CD14-positive monocyte (primary cell): ENCODE measurements at places on chromosomes 3 and 15. TPM values are rescaled to one million over a fixed set of nuclear protein-coding genes. Genes with fewer than 3 reads are reported as not detected.

The REC114 gene
- not detected for polyA plus RNA-seq

The BFSP2 gene
- not detected in 2 replicates for polyA plus RNA-seq

The CEP97 gene
- polyA plus RNA-seq = 0.17 and 1.5 TPM in 2 replicates

DNA sequence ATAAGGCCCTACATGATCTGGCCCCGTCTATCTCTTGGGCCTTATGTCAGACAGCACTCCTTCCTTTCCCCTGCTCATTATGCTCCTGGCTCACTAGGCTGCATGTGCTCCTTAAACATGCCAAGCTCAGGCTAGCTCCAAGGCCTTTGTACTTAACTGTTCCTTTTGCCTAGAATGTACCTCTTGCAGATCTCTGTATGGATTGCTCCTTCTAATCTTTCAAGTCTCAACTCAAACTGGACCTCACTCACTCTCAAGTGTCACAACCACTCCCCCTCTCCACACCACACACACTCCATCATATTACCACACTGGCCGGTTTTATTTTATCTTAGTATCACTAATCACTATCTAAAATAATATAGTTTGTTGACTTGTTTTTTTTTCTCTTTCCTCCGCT is 36.4 kb downstream of the ZMAT3 start:
- no peak for DNase-seq
- peaks cover 5% of the 10 kb centered on the region for H3K36me3 ChIP-seq
- H3K4me3 ChIP-seq = no peak overlapping the region
- no peak overlapping the region for H3K27ac ChIP-seq
- no peaks in the 10 kb centered on the region for H3K27me3 ChIP-seq
- H3K4me1 ChIP-seq = no peaks in the 10 kb centered on the region

- H3K36me3 ChIP-seq = no peaks in the 10 kb centered on the region
- DNase-seq = no peak
- no peak overlapping the region for H3K27ac ChIP-seq
- no peaks in the 10 kb centered on the region for H3K4me1 ChIP-seq
- H3K4me3 ChIP-seq = no peak overlapping the region
- H3K27me3 ChIP-seq = no peaks in the 10 kb centered on the region
Observed at GRCh38 chr3:123423031-123423430, 25.9 kb downstream of the ADCY5 start.

DNA sequence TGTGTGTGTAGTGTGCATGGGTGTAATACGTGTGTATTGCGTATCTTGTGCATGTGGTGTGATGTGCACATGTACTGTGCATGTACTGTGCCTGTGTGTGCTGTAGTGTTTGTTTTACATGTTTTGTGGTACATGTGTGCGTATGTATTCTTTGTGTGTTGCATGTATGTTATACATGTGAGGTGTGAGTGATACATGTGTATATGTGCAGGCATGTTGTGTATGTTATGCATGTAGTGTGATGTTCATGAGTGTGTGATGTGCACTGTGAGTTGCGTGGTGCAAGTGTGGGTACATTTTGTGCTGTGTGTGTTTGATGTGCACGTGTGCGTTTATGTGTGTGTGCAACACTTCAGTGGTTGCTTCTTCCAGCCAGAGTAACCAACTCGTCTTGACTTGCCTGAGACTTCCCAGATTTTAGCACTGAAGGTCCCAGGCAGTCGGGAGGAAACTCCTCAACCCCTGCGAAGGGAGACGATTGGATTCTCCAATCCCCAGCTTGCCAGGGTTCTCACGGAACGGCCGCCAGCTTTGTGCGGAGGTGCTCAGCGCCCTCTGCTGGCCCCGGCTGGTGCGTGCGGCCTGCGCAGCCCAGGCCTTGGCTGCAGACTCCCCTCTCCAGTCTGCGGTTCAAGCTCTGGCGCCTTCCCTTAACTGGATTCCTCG is 3.6 kb downstream of the GALNT15 start:
- no peaks in the 10 kb centered on the region for H3K36me3 ChIP-seq
- no peaks in the 10 kb centered on the region for H3K27me3 ChIP-seq
- no peak overlapping the region for H3K27ac ChIP-seq
- peaks cover 14% of the 10 kb centered on the region for H3K4me1 ChIP-seq

DNA sequence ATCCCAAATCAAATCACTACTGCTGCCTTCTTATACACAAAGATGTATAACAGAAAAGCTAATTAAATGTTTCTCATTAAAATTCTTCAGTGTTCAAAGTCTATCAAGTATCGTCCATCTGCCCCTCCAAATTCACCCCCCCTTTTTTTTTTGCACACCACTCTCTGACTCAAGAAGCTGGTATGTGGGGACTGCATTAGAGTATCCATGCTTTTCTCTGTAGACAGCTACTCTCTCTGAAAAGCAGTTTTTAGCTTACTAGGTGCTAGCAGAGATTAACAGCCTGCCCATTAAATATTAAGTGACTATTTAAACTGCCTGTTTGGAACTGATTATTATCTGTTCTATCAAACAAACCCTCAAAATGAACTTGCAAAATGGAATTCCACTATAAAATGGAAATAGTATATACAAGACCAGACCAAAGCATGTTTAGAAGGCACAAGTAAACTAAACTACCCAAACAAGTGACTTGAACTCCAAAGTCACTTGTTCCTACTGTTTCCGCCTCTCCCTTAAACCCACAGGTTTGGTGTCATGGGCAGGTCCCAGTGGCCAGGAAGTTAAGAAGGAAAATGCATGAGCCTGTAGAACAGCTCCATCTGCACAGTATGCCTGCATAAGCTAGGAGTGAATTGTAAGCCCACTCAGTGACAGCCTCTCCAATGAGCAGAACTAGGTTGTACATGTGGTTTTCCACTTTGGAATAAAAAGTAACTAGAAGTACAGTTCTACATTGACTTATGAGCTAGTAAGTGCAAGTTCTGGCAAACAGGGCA is 32.5 kb downstream of the GBE1 start:
- no peaks in the 10 kb centered on the region for H3K27me3 ChIP-seq
- H3K36me3 ChIP-seq = no peaks in the 10 kb centered on the region
- no peak overlapping the region for H3K27ac ChIP-seq
- no peak for DNase-seq

- no peak overlapping the region for H3K4me3 ChIP-seq
- H3K27ac ChIP-seq = no peak overlapping the region
- H3K27me3 ChIP-seq = no peaks in the 10 kb centered on the region
Observed at GRCh38 chr15:74424901-74425528, 8.7 kb downstream of the SEMA7A start.

DNA sequence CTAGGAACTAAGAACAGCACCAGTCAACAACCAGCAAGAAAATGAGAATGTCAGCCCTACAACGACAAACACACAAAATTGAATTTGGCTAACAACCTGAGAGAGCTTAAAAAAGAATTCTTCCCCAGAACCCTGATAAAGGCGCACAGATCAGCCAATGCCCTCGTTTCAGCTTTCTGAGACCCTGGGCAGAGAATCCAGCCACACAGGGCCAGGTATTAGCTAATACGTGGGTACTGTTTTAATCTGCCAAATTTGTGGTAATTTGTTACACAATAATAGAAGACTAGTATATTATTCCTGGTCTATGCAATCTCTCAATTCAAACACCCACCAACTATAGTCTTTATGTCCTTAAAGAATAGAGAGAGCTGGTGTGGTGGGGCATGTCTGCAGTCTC is 291.6 kb upstream of the GADL1 start:
- H3K4me1 ChIP-seq = no peaks in the 10 kb centered on the region
- no peak overlapping the region for H3K27ac ChIP-seq
- no peaks in the 10 kb centered on the region for H3K36me3 ChIP-seq
- no peak for DNase-seq
- H3K27me3 ChIP-seq = no peaks in the 10 kb centered on the region
- no peak overlapping the region for H3K4me3 ChIP-seq

DNA sequence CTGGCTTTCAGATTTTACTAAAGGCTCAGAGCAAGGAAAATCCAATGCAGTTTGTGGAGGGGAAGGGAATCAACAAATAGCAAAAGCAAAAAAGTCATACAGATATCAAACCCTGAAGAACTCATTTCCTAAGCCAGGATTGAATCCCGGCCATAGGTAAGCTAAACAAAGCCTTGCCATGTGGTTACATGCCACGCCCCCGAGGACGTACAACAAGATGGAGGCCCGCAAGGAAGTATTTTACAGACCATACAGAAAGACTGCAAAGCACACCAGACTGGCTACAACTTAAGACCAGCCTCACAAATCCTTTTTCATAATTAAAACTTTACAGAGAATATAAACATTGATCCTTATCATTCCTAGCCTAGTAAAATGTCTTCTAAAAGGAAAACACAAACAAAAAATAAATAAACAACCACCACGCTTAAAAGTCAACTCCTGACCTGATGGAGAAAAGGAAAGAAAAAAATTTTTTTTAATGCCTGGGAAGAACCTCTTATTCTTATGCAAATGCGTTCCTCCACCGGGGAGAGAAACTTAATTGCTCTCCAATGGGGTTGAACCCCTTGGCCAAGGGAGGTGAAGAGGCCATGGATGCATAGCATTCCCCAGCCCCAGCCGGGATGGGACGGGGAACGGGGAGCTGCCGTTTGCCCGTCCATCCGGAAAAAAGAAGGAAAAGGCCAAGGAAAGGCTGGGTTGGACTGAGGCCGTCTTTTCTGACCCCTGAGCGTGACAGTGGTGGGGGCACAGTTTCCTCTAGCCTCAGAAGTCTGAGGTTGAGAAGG is 39.3 kb downstream of the IL1RAP start:
- H3K27ac ChIP-seq = no peak overlapping the region
- no peak overlapping the region for H3K4me3 ChIP-seq
- DNase-seq = no peak
- no peaks in the 10 kb centered on the region for H3K4me1 ChIP-seq

GRCh38 chr15:38049891-38050290 is 115.5 kb downstream of the TMCO5A start:
- H3K27me3 ChIP-seq = peaks cover 2% of the 10 kb centered on the region
- no peak overlapping the region for H3K4me3 ChIP-seq
- H3K4me1 ChIP-seq = peaks cover 35% of the 10 kb centered on the region
- no peak for DNase-seq

DNA sequence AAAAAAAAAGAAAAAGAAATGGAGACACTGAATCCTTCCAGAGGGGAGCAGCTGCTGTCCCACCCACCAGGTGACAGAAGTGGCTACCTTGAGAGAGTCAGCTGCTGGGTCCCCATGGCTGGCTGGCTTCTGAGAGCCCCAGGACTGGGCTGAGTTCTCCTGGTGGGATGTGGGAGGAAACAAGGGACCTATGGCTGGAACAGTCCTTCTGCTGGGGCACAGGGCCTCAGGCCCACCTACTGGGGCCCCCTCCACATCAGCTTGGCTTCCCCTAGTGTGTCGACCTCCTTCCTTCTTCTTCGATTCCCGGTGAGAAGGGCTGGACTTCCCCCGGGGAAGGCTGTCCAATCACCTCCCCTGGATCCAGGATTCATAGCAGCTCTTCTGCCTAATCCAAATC is 32.3 kb downstream of the PRR20G start:
- DNase-seq = no peak
- no peaks in the 10 kb centered on the region for H3K27me3 ChIP-seq
- H3K4me3 ChIP-seq = no peak overlapping the region
- no peaks in the 10 kb centered on the region for H3K36me3 ChIP-seq
- no peaks in the 10 kb centered on the region for H3K4me1 ChIP-seq

DNA sequence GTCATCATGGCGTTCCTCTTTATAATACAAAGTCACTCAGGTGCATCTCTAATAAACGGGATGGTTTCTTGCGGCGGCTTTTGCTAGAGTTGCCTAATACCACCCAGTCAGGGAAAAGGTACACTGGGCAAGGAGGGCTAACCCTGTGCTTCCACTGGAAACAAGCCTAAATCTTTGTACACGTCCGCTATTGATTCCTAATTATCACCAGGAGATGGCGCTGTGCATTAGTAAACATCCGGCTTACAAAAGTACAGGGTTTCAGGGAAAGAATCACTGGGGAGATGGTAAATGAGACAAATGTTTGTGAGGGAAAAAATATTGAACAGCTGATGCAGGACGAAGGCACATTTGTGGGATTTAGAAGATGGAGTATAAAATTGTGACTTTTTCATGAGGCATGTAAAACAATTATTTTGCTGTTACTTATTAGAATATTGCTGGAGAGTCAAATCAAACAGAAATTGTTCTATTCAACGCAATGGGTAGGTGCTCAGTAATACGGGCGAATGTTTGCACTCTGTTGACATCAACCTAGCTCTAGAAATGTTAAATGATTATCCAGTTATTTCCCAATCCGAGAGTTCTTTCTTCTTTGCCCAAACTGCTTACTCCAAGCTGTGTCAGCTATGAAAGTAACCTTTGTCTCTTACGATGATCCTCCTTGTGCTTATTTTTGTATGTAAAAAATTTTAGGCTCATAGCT is 50.6 kb downstream of the GMNC start:
- H3K4me1 ChIP-seq = no peaks in the 10 kb centered on the region
- H3K27me3 ChIP-seq = no peaks in the 10 kb centered on the region
- H3K36me3 ChIP-seq = no peaks in the 10 kb centered on the region

DNA sequence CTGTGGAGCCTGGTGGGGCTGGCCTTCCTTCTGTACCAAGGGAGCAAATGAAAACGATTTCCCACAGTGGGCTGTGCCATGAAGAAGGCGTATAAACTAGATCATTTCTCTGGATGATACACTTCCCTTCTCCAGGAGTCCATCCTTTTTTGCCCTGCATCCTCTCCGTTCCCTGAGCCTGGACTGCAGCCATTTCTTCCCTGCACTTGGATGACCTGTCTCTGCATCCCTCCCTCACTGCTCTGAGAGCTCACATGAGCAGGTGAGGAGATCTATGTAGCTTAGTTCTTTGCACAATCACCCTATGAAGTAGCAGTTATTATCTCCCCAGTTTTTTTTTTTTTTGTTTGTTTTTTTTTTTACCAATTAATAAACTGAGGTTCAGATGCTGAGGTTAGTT is 46.7 kb downstream of the IQSEC1 start:
- H3K4me1 ChIP-seq = peaks cover 15% of the 10 kb centered on the region
- no peak for DNase-seq
- H3K27ac ChIP-seq = no peak overlapping the region
- H3K4me3 ChIP-seq = no peak overlapping the region
- H3K36me3 ChIP-seq = no peaks in the 10 kb centered on the region
- no peaks in the 10 kb centered on the region for H3K27me3 ChIP-seq

- no peak for DNase-seq
- peaks cover 17% of the 10 kb centered on the region for H3K36me3 ChIP-seq
- H3K27ac ChIP-seq = no peak overlapping the region
- no peak overlapping the region for H3K4me3 ChIP-seq
- H3K27me3 ChIP-seq = peaks cover 11% of the 10 kb centered on the region
Observed at GRCh38 chr3:184581331-184581855, 19.8 kb downstream of the EPHB3 start.

DNA sequence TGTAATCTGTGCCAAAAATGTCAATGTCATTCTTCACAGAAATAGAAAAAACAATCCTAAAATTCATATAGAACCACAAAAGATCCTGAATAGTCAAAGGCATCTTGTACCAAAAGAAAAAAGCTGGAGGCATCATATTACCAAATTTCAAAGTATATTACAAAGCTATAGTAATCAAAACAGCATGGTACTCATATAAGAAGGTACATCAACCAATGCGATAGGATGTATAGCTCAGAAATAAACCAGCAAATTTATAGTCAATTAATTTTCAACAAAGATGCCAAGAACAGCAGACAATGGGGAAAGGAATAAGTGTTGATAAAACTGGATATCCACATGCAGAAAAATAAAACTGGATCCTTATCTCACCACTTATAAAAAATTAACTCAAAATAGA is 150.5 kb upstream of the PRICKLE2 start:
- H3K27ac ChIP-seq = no peak overlapping the region
- no peaks in the 10 kb centered on the region for H3K27me3 ChIP-seq
- H3K4me1 ChIP-seq = no peaks in the 10 kb centered on the region
- H3K36me3 ChIP-seq = no peaks in the 10 kb centered on the region
- DNase-seq = no peak
